ENCODE measurements at places on chromosomes 5 and 9.

GRCh38 chr5:29780401-29780800 is 1413.1 kb upstream of the CDH6 start:
- DNase-seq = no peak

DNA sequence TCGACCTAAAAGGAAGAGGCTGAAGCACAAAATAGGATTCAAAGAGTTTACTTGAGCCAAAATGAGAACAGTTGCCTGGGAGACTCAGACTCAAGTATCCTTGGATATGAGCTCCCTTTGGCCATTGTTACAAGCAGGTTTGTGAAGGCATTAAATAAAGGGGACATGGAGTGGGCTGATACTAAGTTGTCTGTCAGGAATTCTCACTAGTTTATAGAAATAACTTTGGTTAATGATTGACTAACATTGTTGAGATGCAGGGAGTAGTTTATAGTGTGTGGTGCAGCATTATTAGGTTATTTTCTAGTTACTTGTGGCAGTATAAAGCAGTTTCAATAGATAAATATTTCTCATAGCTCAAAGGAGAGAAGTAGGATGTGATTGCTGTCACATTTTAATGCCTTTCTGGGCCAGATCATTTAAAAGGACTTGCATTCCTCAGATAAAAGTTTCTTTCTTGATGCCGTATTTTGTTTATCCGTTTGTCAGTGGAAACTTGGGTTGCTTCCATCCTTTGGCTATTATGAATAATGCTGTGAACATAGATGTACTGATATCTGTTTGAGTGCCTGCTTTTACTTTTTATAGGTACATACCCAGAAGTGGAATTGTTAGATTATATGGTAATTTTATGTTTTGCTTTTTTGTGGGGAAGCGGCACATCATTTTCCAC is 9.1 kb downstream of the AP3S1 start:
- no peak for DNase-seq

- peak; percentile 77 for DNase-seq
Observed at GRCh38 chr5:134132372-134133187, 18.1 kb downstream of the TCF7 start.

- DNase-seq = no peak
Observed at GRCh38 chr5:163489055-163489744, 16.2 kb upstream of the MAT2B start.

DNA sequence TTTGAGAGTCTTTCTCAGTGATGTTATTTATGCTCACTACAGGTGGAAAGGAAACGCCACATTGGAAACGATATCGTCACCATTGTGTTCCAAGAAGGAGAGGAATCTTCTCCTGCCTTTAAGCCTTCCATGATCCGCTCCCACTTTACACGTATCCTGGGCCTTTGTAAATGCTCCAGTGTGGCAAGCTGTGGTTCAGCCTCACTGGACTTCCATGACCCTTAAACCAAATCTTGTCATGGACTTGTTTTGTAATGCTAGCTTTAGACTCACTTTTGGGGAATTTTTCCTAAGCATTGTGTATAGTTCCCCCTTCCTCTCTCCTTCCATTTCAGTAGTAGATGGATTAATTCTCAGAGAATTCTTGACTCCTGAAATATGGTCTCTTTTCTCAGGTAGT is 60.9 kb upstream of the SLC2A8 start:
- DNase-seq = no peak

DNA sequence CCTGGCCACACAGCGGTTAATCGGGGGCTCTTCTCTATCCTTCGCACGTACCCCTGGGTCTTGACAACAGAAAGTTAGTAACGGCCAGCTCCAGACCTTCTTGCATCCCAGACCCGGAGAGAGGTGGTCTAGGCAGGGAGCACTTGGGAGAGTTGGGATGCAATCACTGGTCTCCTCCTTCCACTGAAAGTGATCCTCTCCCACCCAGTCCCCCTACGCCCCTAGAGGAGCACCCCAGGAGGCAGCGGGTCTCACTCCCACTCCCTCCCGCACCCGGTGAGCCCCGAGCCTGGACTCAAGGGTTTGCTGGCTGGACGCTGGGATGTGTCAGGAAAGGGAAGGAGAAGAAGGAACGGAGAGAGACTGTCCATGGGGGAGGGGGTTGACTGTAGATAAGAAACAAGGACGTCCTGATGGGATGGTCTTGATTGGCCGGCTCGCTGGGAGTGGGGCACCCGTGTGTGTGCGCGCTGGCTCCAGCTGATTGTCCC is 2.0 kb downstream of the RORB start:
- no peak for DNase-seq

DNA sequence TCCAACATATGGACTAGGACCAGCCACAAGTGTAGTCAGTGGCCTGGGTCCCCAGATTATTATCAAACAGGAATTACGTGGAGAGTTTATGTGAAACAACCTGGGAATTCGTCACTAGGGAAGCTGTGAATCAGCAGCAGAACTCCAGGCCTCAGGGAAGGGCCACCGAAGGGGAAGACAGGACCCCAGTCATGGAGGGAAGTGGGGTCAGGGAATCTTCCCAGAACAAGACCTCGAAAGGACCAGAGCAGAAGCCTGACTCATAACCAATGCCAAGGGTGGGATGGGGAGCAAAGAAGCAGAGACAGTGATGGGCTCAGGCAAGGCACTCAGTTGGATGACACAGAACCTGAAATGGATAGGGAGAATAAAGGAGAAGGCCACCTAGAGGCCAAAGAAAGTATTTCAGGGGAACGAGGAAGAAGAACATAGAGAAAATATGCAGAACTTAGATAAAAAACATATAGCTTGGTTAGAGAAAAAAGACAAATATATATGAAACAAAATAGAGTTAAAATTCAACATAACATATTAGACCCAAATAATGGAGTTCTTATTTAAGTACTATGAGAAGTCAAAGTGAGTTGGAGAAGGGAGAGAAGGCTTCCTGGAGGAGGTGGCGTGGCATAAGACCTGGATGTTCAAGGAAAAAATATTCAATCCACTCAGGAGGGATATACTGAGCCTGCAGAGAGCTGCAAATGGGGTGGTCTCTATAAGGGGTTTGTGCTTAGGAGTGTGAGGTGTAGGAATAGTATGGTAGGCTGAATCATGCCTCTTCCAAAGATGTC is 66.7 kb upstream of the CAST start:
- DNase-seq = no peak

DNA sequence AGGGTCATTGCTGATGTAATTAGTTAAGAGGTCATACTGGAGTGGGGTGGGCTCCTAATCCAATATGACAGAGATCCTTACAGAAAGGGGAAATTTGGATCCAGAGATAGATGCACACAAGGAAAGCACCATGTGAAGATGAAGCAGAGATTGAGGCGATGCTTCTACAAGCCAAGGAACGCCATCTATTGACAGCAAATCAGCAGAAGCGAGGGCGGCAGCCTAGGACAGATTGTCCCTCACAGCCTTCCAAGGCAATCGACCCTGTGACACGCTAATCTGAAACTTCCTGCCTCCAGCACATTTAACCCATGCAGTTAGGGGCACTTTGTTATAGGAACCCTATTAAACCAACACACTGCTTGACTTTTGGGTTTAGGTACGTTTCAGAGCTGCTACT is 285.1 kb upstream of the DAP start:
- DNase-seq = no peak

- DNase-seq = peak; percentile 6
Observed at GRCh38 chr5:135015942-135016341, 18.1 kb downstream of the PITX1 start.

GRCh38 chr5:35908228-35908627 is 30.2 kb downstream of the CAPSL start:
- no peak for DNase-seq

DNA sequence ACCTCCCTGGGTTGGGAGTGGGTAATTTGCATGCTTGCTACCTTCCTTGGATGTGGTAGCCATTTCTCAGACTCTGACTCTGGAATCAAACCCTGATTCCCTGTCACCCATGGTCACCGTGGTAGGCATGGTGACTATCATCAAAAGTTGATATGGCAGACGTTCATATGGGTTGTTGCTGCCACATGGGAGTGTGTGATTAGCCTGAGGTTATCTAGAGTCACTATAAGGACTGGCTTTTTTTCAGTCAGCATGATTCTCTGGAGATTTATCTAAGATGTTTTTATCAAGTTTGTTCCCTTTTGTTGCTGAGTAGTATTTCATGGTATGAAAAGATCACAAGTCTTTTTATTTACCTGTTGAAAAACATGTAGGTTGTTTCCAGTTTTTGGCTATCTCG is 7.0 kb downstream of the RCL1 start:
- no peak for DNase-seq

GRCh38 chr5:170478306-170478705 is 25.5 kb upstream of the KCNIP1 start:
- no peak for DNase-seq

GRCh38 chr9:35666549-35666948 is 1.6 kb upstream of the ARHGEF39 start:
- DNase-seq = no peak

DNA sequence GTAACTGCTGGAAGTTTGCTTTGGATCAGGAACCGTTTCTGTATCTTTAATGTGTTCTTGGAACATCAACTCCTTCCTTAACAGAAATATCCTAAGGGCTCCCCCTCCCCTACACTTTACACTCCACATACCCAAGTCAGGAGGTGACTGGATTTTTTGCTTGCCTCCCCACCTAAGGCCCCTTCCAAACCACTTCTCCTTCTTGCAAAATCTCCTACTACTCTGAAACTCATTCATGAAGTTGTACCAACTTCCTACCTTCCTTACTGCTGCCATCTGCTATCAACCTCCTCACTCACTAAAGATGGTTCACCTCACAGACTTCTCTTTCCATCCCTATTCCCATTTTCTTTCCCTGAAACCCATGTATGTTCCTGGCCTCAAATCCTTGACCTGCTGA is 16.1 kb downstream of the TXN start:
- no peak for DNase-seq

DNA sequence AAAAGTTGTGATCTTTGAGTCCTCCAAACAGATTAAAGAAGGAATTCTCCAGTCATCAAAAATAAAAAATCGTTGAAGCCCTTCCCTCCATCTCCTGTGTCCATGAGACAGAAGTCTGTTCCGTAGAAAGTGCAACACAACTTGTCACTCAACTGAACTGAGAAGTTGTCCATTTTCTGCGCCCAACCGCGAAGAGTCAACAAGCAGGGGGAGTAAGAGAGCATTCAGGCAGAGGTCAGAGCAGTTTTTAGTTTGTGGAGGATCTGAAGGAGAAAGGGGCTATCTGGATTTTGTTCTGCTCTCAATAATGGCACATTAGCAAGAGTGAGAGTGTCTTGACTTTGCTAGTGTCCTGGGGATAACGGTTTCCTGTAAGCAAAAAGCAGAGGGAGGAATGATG is 303.9 kb downstream of the ICE1 start:
- no peak for DNase-seq

- DNase-seq = no peak
Observed at GRCh38 chr9:15618540-15619331, 65.9 kb downstream of the CCDC171 start.

GRCh38 chr5:127960270-127960691 is 123.3 kb upstream of the SLC12A2 start:
- DNase-seq = no peak

DNA sequence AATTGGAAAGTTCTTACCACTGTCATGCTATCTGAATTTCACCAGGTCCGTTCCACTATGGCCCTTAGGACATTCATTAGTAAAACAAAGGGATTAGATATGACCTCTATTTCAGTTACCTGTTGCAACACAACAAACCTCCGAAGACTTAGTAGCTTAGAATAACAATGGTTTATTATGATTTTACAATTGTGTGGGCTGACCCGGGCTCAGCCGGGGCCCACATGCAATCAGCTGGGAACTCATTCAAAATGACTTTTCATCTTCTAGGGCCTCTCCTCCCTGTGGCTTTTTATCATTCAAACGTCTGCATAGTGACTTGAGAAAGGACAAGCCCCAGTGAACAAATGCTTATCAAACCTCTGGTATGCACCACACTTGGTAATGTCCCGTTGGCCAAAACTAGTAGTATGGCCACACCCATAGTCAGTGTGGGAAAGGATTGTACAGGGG is 2.3 kb upstream of the FBXW11 start:
- DNase-seq = no peak

DNA sequence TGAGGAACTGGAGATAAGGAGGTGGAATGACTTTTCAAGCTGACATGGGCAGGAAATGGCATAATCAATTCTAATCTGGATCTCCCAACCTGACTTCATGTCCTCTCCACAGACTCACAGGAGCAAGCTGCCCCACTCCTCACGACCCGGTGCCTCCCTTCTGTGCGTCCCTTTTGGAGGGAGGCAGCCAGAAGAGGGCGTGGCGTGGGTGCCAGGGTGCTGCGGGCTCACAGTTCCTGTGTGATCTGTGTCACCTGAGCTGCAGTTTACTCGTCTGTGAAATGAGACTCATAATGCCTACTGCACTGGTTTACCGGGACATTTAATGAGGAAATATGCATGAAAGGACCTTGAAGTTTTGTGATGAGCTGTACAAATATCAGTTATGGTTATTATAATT is 207.4 kb downstream of the DAB2IP start:
- no peak for DNase-seq
